ENCODE measurements at places on chromosomes 1 and 21.

GRCh38 chr1:198556971-198557370 is 16.5 kb upstream of the ATP6V1G3 start:
- DNase-seq = peak; percentile 85

DNA sequence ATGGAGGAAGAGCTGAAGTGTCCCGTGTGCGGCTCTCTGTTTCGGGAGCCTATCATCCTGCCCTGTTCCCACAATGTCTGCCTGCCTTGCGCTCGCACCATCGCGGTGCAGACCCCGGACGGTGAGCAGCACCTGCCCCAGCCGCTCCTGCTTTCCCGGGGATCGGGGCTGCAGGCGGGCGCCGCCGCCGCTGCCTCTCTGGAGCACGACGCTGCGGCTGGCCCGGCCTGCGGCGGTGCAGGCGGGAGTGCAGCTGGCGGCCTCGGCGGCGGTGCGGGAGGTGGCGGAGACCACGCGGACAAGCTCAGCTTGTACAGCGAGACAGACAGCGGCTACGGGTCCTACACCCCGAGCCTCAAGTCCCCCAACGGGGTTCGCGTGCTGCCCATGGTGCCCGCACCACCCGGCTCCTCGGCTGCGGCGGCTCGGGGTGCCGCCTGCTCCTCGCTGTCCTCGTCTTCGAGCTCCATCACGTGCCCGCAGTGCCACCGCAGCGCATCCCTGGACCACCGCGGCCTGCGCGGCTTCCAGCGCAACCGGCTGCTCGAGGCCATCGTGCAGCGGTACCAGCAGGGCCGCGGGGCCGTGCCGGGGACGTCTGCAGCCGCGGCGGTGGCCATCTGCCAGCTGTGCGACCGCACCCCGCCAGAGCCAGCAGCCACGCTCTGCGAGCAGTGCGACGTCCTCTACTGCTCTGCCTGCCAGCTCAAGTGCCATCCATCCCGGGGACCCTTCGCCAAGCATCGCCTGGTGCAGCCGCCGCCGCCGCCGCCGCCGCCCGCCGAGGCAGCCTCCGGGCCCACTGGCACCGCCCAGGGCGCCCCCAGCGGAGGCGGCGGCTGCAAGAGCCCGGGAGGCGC is 1.3 kb downstream of the TRIM67 start:
- DNase-seq = no peak

DNA sequence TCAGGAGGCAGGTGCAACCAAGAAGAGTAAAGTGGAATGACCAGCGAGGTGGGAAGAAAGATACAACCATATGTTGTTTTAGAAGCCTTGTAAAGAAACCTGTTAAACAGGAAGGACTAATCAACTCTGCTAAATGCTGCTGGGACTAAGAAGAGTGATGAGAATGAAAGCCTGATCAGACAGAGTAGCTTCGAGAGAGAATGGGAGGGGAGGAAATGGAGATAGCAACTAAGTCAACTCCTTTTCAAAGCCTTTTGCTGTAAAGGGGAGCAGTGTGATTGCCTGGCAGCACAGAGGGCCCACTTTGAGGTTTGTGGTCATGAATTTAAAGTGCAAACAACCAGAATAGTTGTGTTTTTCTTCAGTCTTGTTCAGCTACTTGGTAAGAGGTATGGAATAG is 31.4 kb downstream of the SLC30A7 start:
- peak; percentile 63 for DNase-seq

DNA sequence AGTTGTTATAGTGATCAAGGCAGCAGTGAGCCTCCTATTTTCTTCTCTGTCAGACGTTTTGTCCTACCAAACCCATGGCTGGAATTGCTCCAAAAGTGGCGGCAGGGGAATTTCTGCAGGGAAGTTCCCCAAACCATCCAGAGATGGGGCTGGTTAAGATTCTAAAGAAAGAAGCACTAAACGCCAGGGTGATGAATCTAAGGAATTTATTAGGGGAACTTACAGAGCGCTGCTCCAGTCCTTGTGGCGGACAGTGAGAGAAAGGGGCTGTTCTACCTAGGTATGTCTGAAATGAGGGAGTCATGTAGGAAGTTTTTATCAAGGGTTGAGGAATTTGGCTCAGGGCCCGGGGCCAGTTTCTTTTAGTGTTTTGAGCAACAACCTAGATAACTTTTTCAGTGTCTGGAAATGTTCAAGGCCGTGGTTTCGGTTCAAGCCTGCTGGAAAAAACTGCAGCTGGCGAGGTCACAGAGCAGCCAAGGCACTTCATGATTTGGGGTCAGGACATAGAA is 222.4 kb upstream of the B3GALT2 start:
- DNase-seq = no peak

DNA sequence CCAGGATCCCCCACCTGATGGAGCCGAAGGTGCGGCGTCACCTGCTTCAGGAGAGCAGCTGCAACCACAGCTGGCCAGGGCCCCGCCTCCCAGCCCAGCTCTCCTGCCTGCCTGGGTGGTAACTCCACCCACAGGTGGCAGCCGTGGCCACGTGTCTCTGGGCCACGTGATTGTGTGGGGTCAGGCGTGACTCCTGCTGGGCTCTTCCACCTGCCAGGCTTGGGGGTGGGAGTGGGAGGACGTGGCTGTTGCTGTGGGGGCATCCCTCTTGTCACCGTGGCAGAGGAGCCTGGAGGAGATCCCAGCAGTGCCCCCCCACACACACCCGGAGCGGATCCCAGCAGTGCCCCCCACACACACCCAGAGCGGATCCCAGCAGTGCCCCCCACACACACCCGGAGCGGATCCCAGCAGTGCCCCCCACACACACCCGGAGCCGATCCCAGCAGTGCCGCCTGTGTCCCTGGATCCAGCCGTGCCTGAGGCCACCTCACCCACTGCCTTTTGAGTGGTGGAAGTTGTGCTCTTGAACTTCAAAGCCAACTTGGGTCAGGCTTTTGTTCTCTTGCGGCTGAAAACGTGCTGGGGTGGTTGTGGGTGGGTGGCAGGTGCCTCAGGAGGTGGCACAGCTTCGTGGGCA is 32.2 kb downstream of the POFUT2 start:
- DNase-seq = peak; percentile 57

- no peak for DNase-seq
Observed at GRCh38 chr1:161868832-161869231, 102.7 kb downstream of the ATF6 start.
